Activated CD4-positive, CD25-positive, alpha-beta regulatory T cell treated with anti-CD3 and anti-CD28 coated beads, Interleukin-2, amount 50 U/mL, for 72 hours (primary cell): ENCODE measurements at places on chromosomes 4 and X.

DNA sequence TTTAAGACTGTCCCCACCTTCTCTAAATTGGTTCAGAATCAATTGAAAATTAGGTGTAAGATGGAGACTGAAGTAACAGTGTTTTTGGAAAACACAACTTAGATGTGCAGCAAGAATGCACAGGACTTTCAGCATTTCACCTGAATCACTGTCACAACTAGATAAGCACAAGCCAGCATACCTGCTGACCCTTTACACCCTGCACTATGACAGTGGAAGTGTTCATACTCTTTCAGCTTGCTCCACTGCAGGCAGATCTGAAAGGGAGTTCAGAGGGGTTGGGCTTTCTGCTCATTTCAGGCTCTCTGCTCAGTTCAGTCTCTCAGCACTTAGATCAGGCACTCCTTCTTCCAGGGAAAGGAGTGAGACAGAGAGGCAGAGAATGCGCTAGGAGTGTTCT, 22.8 kb downstream of the DCUN1D4 start:
- DNase-seq = no peak

DNA sequence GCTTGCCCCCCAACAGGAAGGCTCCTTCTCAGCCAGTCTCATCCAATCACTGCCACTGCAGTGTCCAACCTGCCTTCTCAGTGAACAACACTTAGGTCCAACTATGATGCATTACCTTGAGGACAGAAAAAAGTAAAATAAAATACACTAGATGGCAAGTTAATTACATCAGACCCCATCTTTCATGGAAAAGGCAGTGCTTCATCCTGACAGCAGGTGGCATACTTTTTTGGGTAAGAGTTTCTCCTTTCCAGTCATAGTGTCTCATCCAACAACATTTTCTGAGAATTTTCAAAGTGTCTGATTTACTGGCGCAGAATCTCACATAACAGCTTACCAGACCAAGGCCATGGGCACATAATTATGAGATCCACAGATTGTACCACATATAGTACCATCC, 1742.8 kb downstream of the PCDH7 start:
- no peak for DNase-seq

DNA sequence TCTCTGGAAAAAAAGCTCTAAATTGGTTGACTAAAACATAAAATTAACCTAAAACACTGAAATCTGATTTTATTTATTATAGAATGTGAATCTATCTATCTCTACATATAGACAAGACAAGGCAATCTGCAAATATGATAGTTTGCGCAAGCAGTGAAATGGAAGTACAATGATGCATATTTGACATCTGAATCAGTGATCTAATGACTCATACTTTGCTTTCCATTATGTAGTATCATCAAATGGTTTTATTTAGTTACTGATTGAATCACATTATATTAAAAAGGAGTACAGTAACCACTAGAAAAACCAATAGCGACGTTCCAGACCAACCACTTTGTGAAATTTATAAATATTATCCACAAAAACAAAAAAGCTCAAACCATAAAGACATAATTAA, 1969.3 kb downstream of the PCDH7 start:
- DNase-seq = no peak

DNA sequence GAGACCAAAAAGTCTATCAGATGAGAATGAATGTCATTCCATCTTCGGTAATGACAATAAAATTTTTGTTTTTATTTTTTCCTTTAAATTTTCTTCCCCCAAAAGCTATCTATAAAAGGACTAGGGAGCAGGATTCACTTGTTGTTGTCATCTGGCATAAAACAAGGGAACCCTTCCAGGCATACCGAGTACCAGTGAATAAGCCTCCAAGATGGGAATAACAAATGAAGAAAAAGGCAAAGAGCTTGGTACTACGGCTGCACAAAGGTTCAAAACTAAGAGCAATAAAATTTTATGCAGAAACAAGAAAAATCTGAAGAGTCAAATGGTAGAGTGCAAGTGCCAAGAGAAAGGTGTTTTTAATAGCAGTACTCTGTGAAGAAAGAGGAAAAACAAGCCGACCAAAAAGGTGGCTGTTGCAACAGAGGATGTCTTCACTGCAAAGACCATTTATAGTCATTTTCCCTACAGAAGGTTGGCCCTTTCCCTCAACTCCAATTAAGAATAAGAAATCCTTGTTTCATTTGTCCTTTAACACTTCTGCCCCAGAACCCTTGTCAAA, 25.8 kb downstream of the PPP3CA start:
- DNase-seq = no peak

DNA sequence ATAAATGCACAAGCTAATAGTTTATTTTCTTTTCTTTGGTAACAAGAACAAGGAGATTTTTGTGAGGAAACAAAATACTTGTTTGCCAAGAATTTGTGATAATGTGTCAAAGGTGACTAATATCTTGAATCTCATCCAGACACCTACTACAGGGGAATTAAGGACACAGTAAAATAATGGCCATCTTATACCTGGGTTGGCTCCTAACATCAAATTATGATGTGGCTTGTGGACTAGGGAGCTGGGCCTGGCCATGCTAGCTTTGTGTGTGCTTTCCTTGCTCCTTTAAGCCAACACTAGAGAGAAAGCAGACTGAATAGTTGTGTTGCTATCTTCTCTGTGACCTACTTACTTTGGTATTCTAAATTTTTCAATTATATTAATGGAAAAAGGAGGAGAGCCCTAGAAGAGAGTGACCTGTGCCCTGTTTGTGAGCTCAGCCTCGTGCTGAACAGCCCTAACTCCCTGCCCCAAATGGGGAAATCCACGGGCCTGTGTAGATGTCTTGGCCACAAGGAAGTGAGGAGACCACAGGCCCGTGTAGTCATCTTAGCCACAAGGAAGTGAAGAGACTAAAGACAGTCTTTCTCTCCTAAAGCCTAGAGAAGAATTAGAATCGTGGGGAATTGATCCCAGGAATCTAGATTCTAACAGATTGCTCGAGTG, 23.3 kb downstream of the ARHGAP24 start:
- DNase-seq = no peak

DNA sequence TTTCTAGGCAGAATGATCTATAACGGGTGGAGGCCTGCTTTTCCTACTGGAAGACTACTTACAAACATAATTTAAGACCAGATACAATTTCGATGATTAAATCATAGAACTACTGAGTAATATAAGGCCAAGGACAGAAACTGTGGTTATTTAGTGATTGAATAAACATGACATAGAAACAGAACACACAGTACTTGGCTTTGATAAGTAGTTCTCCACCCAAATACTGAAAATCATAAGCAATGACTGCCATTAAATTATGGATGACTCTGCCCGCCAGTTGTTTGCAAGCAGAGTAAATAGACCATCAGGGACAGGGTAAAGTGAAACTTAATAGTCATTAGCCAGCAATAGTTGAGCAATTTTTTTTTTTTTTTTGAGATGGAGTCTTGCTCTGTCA, 17.2 kb upstream of the SMIM14 start:
- DNase-seq = no peak
